ENCODE measurements at places on chromosomes 11 and 22. TPM values are rescaled to one million over a fixed set of nuclear protein-coding genes. Genes with fewer than 3 reads are reported as not detected.

GRCh38 chr11:18321578-18321968, 367 bp downstream of the HPS5 start:
- H3K27me3 ChIP-seq, result no peaks in the 10 kb centered on the region
- peak overlapping the region; percentile 94 for H3K4me3 ChIP-seq
- H3K36me3 ChIP-seq, result no peaks in the 10 kb centered on the region

DNA sequence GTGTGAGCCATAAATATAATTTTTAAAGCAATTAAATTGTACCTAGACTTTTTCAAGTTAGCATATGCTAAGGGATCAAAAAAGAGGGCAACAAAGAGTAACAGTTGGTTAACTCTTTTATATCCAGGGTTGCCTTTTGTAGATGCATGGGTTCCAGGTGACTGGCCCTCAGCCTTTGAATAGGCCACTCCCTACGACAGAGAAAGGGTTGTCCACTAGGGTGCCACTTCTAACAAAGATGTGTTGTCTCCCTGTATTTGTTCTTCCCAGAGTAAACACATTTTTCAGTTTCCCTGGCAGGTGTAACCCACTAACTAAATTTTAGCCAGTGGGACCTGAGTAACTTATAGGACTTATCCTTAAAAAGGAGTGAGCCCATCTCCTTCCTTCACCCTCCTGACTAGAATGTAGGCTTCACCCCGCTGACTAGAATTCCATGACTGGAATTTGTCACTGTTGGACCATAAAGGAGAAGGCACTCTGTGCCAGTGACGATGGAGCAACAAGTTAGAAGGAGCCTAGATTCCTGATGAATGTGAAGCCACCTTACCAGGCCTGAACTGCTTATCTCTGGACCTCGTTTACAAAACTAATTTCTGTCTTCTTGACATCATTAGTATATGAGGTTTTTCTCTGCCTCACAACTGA, 16.6 kb downstream of the TUG1 start:
- no peaks in the 10 kb centered on the region for H3K36me3 ChIP-seq
- H3K27ac ChIP-seq, result no peak overlapping the region
- no peaks in the 10 kb centered on the region for H3K4me1 ChIP-seq

- no peak overlapping the region for H3K27ac ChIP-seq
- peaks cover 11% of the 10 kb centered on the region for H3K27me3 ChIP-seq
- no peak for DNase-seq
- H3K4me3 ChIP-seq, result no peak overlapping the region
These were observed 164.0 kb upstream of the SYT13 start for GRCh38 chr11:45450189-45450588.

- no peak for DNase-seq
- no peak overlapping the region for H3K27ac ChIP-seq
- H3K4me1 ChIP-seq, result no peaks in the 10 kb centered on the region
- peaks cover 5% of the 10 kb centered on the region for H3K36me3 ChIP-seq
- no peaks in the 10 kb centered on the region for H3K27me3 ChIP-seq
These were observed 77.5 kb downstream of the DENND5A start for GRCh38 chr11:9187616-9188015.

- no peak overlapping the region for H3K27ac ChIP-seq
- no peak for DNase-seq
- no peaks in the 10 kb centered on the region for H3K4me1 ChIP-seq
- no peak overlapping the region for H3K4me3 ChIP-seq
These were observed 208.0 kb downstream of the CASP12 start for GRCh38 chr11:104690241-104690640.

DNA sequence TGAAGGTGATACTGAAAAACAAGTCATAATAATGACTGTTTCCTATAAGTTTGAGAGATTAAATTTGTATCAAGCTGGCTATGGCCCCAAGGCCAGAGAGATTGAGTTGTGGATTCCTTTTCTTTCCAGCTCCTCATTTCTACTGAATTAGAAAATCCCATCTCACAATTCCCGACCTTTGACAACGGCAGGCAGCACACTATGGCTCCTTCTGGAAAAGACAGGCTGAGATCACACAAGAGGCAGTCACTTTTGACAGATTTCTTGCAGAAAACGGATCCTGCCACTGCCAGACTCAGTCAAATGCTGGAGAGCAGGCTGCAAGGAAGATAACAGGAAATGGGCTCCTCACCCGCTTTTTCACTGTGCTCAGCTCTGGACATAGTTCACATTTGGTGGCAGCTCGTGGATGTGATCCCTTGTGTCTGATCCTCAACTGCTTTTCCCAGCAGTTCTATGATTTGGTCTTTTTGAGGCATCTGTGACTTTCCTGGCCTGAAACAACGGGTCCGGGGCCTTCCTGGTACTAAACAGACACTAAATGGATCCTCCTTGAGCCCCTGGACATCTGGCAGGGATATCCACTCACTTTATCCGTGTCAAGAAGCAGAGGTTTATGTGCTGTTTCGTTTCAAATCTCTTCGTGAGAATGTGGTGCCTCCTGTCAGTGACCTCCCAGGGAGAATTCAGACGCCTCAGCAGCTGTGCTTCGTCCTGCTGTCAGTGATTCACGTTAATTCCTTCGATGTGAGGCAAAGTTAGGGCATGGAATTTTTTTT, 26.1 kb upstream of the RTL6 start:
- H3K27me3 ChIP-seq, result peaks cover 32% of the 10 kb centered on the region
- H3K4me3 ChIP-seq, result no peak overlapping the region
- DNase-seq, result peak; percentile 34

DNA sequence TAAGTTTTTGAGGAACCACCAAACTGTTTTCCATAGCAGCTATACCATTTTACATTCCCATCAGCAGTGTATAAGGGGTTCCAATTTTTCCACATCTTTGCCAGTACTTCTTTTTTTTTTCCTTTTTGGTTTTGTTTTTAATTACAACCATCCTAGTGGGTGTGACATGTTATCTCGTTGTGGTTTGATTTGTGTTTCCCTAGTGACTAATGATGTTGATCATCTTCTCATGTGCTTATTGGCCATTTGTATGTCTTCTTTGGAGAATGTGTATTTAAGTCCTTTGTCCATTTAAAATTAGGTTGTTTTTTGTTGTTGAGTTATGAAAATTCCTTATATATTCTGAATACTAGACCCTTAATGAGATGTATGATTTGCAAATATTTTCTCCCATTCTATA, 59.3 kb downstream of the STIM1 start:
- DNase-seq, result no peak
- H3K4me3 ChIP-seq, result no peak overlapping the region
- peaks cover 39% of the 10 kb centered on the region for H3K4me1 ChIP-seq
- H3K27me3 ChIP-seq, result no peaks in the 10 kb centered on the region

GRCh38 chr11:77959434-77959833, 35.0 kb downstream of the INTS4 start:
- H3K27ac ChIP-seq, result no peak overlapping the region
- no peak overlapping the region for H3K4me3 ChIP-seq
- DNase-seq, result no peak
- no peaks in the 10 kb centered on the region for H3K4me1 ChIP-seq
- peaks cover 36% of the 10 kb centered on the region for H3K36me3 ChIP-seq

GRCh38 chr22:24728790-24729637, 45.5 kb downstream of the PIWIL3 start:
- no peak overlapping the region for H3K4me3 ChIP-seq
- H3K4me1 ChIP-seq, result no peaks in the 10 kb centered on the region
- no peaks in the 10 kb centered on the region for H3K36me3 ChIP-seq
- peaks cover 9% of the 10 kb centered on the region for H3K27me3 ChIP-seq
- no peak for DNase-seq

GRCh38 chr11:11588891-11589290, 32.9 kb downstream of the GALNT18 start:
- H3K4me1 ChIP-seq, result peaks cover 9% of the 10 kb centered on the region
- H3K4me3 ChIP-seq, result no peak overlapping the region
- no peak for DNase-seq
- no peaks in the 10 kb centered on the region for H3K27me3 ChIP-seq
- H3K36me3 ChIP-seq, result no peaks in the 10 kb centered on the region

DNA sequence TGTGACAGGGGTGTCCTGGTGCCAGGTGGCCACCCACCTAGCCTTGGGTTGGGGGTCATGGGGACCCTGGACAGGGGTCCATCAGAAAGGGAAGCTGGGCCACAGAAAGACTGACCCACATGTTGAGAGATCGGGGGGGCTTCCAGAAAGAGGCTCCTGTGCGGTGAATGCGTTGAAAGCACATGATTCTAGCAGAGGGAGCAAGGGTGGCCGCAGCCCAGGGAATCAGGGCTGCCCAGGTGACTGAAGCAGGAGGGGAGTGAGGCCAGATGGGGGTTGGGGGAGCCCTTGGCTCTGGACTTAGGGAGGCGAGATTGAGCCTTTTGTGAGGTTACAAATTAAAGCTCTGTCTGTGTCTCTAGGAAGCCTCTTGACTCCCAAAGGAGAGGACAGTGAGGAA, 80.7 kb downstream of the MORC2 start:
- H3K4me3 ChIP-seq, result no peak overlapping the region
- peaks cover 5% of the 10 kb centered on the region for H3K36me3 ChIP-seq
- no peak overlapping the region for H3K27ac ChIP-seq
- no peaks in the 10 kb centered on the region for H3K4me1 ChIP-seq
- no peaks in the 10 kb centered on the region for H3K27me3 ChIP-seq
- DNase-seq, result peak; percentile 45

- no peak for DNase-seq
- no peaks in the 10 kb centered on the region for H3K27me3 ChIP-seq
- no peak overlapping the region for H3K4me3 ChIP-seq
- no peaks in the 10 kb centered on the region for H3K36me3 ChIP-seq
These were observed 33.2 kb upstream of the GAB2 start for GRCh38 chr11:78450866-78451265.

DNA sequence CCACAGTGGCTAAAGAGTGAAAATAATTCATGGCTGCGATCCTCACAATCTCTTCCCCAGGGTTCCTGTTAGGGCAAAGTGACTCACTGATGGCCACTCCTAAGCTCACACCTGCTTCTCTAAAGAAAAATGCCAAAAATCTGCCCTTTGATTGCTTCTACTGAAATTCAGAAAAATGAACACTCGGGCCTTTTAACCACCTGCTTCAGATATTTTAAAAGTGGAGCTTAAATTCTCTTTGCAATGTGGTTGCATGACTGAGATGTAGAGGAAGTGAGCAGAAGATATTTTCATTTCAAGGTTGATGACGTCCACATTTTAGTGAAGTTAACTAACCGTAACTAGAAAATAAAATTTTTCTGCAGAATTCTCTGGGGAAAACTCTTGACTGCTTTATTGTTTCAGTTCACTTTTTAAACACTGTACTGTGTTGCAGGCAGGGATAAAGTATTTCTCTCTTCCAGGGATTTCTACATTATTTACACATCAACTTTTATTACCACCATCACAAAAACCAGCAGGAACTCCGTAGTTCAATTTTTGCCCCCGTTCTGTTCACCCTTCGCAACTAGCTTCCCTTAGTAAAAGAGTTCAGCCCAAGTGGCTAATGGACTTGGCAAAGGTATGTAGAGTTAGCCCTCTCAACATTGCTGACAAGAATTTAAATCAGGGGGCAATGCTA, 8.5 kb downstream of the RAB30 start:
- H3K36me3 ChIP-seq, result no peaks in the 10 kb centered on the region
- no peak overlapping the region for H3K4me3 ChIP-seq
- H3K27me3 ChIP-seq, result no peaks in the 10 kb centered on the region
- DNase-seq, result no peak
- peaks cover 19% of the 10 kb centered on the region for H3K4me1 ChIP-seq

DNA sequence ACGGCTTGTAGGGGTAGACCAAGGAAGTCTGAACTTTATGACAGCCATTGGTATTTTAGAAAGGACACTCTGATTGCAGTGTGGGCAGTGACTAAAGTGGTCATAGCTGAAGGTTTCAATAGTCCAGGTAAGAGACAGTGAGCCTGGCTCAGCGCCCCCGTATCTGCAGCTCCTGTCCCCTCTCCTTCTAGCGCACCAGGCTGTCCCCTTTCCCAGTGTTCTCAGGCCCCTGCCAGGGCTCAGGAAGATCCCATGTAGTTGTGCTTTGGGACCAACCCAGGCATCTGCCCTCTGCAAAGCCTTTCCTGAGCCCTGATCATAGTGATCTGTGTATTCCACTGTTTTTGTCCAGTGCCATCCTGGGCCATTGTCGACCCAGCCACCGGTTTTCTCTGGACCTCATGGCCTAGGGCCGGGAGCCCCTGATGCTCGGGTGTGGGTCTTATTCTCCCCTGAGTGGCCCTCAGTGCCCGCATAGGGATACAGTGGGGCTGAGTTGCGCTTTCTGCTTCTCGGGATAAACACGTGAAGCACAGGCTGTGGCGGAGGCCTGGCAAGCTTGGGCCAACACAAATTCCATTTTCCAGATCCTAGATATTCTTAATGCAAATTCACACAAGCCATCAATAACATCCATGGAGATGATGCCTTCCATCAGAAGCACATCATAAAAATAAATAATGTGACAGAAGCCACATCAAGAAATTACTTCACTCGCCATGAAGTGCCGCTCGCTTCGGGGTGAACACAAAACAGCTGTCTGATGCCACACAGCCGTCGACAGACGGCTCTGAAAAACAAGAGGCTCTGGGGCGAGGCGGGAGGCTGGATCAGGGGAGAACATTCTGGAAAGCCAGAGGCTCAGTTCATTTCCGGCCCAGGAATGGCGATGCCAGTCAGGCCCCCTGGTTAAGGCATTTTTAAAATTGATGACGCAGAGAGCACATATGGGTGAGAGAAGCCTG, 805.0 kb downstream of the TBC1D22A start:
- H3K27ac ChIP-seq, result no peak overlapping the region
- no peak for DNase-seq
- no peak overlapping the region for H3K4me3 ChIP-seq
- peaks cover 23% of the 10 kb centered on the region for H3K27me3 ChIP-seq
- no peaks in the 10 kb centered on the region for H3K36me3 ChIP-seq

DNA sequence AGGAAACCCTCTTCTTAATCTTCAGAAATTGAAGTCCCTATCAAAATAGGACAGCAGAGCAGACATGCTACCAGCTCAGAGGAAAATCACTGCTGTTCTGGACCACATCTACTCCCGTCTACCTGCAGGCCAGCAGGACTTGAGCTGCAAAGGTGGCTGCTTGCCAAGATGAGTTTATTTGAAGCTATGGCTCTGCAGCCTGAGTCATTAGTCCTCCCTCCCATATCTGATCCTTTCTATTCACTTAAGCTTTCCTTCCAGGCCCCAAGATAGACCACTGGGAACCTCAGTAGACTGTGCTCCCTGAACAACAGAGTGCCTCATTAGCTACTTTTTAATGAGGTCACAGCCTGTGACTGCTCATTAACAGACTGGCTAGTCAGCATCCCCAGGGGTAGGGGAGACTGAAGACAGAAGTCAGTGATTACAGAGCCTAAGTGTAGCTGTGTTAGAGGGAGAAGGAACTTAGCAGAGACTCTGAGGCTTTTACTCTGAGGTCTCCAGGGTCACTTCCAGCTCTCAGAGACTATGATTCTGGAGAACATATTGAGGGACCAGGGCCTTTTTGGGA, 6.8 kb upstream of the OR10A2 start:
- H3K27ac ChIP-seq, result no peak overlapping the region
- no peak for DNase-seq
- H3K27me3 ChIP-seq, result no peaks in the 10 kb centered on the region
- H3K4me3 ChIP-seq, result no peak overlapping the region
- H3K4me1 ChIP-seq, result no peaks in the 10 kb centered on the region

- H3K36me3 ChIP-seq, result peaks cover 53% of the 10 kb centered on the region
- peak within 1 kb of the TSS; percentile 86 for H3K27ac ChIP-seq
- H3K27me3 ChIP-seq, result no peaks in the 10 kb centered on the region
These were observed at the start of the genes KBTBD4 and NDUFS3 for GRCh38 chr11:47578524-47579494. TSS of gene KBTBD4 (minus strand) at chr11:47578970. CDS start at chr11:47578951, 19 bp downstream. TSS of gene NDUFS3 (plus strand) at chr11:47579074. CDS start at chr11:47579092, 18 bp downstream.

GRCh38 chr11:106321601-106322000, 244.1 kb downstream of the AASDHPPT start:
- no peaks in the 10 kb centered on the region for H3K27me3 ChIP-seq
- H3K27ac ChIP-seq, result no peak overlapping the region
- DNase-seq, result no peak
- H3K36me3 ChIP-seq, result no peaks in the 10 kb centered on the region

Gene OR51B2
- not detected for total RNA-seq

Gene CLCF1
- total RNA-seq, result 5.5 TPM

Gene RRM1
- 145 TPM for total RNA-seq

Gene CD248
- total RNA-seq, result 31.6 TPM

Gene NCF4
- total RNA-seq, result 4.5 TPM

Gene SLC16A8
- not detected for total RNA-seq

Gene ART1
- not detected for total RNA-seq

Gene OR51G1
- total RNA-seq, result not detected

Measured in suprapubic skin (tissue), 4 donors.